Stimulated activated CD4-positive, alpha-beta T cell treated with anti-CD3 and anti-CD28 coated beads, Interleukin-2, amount 100 ng/mL, for 24 hours (primary cell): ENCODE measurements at places on chromosomes 3 and 15.

- no peak for DNase-seq
These were observed 21.2 kb upstream of the GRIP2 start for GRCh38 chr3:14561051-14561960.

DNA sequence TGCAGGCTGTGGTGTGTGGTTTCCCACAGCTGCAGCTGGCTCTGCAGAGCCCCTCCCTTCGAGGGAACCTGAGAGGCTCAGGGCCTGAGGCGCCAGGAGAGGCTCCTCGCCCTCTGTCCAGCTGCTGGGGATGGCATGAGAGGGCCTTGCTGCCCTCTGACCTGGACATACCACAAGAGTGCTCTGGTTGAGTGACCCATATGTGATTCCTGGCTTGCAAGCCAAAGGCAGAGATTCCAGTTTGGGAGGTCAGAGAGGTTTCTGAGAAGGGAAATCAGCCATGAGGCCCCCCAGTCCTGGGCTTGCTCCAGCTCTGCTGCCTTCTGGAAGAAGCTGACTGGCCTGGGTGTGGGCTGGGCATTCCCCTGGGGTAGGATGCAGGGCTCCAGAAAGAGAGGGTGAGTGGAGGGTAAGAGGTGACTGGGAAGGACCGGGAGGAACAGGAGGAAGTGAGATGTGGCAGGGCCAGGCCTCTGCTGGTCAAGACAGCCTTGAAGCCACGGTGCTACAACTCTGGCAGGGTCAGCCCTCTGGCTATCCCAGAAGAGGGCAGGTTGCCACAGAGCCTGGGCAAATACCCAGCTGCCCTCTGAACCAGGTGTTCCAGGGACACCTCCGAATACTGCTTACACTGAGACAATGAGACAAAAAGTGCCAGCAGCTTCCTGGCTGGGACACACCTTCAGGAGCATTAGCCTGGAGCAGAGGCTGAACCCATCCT, 16.0 kb upstream of the SRP14 start:
- DNase-seq, result no peak

GRCh38 chr3:120350401-120350941, 1.3 kb upstream of the LRRC58 start:
- no peak for DNase-seq

- no peak for DNase-seq
These were observed 20.7 kb downstream of the HGD start for GRCh38 chr3:120661106-120661905.

DNA sequence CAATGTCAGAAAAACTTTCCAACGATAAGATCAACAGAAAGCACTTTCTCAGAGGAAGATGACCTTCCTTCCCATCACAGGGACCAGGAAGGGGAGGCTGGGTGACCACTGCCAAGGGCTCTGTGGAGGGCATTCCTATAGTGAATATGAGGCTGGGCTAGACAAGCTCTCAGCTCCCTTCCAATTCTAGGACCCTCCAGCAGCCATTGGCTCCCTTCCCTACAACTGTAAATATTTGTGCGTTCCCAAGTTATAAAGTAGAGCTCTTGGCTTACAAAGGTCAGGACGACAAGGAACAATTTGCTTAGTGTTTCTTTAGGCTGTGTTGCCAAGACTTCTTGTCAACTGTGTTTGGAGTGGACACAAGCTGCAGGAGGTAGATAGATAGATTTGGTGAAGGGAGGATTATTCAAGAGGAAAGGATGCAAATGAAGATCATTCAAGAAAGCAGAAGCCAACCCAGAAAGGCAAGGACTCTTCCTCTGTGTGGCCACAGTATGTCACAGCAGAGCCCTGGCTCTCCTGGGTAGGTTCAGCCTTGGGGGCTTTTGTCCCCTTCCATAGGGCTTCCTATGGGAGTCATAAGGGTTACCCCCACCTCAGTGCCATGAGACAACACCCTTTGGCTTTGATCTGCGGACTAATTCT, 223.6 kb upstream of the TLE3 start:
- DNase-seq, result no peak

DNA sequence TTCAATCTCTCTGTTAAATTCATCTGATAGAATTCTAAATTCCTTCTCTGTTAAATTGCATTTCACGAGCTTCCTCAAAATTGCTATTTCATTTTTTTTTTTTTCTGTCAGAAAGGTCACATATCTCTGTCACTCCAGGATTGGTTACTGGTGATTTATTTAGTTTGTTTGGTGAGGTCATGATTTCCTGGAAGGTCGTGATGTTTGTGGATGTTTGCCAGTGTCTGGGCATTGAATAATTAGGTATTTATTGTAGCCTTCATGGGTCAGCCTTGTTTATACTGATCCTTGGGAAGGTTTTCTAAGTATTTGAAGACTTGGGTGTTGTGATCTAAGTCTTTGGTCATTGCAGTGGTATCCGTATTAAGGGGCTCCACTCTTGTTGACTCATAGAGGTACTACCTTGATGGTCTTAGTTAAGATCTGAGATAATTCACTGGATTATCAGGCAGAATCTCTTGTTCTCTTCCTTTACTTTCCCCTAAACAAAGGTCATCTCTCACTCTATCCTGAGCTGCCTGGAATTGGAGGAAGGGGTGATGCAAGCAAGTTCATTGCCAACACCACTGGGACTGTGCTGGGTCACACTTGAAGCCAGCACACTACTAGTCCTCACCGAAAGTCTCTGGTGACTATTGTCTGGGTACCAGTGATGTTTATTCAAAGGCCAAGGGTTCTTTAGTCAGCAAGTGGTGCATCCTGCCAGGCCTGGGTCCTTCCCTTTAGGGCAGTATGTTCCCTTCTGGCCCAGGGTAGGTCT, 231.1 kb downstream of the GBE1 start:
- no peak for DNase-seq

DNA sequence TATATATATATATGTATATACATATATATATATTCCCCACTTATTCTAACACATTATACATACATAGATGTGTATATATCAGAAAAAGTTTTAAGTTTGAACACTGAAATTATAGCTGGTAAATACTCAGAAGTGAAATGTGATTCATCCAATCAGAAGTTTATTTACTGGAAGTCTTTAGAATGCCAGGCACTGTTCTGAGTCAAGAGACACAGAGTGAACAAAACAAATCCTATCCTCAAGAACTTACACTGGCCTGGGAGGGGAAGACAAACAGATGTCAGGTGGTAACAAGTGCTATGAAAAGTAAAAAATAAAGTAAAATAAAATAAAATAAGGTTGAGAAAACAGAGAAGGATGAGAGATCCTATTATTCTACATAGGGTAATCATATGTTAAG, 13.4 kb downstream of the DHX36 start:
- no peak for DNase-seq

GRCh38 chr3:142115867-142116668, 33.3 kb downstream of the TFDP2 start:
- DNase-seq, result no peak

- no peak for DNase-seq
These were observed 41.7 kb downstream of the SNX4 start for GRCh38 chr3:125478326-125478725.
